ENCODE measurements at places on chromosomes 6 and 20. TPM values are rescaled to one million over a fixed set of nuclear protein-coding genes. Genes with fewer than 3 reads are reported as not detected.

The PTCRA gene
- total RNA-seq = not detected

The ECT2L gene
- total RNA-seq = not detected

DNA sequence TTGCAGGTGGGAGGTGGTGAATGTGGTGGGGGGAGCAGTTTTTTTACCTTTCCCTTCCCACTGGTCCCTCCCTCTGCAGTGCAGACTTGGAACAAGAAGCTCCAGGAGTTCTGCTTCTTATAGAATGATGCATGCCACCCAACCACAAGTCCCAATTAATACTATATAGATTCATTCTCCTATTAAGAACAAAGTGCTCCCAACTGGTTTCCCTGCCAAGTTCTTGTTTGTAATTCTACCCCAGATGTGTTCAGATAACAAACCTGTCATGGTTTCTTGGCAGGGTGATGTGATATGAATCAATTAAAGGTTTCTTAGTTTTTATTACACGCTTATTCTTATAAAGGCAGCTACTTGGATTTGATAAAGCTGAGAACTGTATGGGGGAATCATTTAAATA is 23.9 kb downstream of the HDDC2 start:
- H3K27me3 ChIP-seq = no peaks in the 10 kb centered on the region
- no peak overlapping the region for H3K4me3 ChIP-seq
- H3K36me3 ChIP-seq = peaks cover 20% of the 10 kb centered on the region
- no peak overlapping the region for H3K27ac ChIP-seq

GRCh38 chr6:80165143-80165542 is 58.7 kb downstream of the BCKDHB start:
- no peaks in the 10 kb centered on the region for H3K4me1 ChIP-seq
- no peaks in the 10 kb centered on the region for H3K27me3 ChIP-seq
- DNase-seq = no peak

GRCh38 chr6:34146801-34147592 is 1.1 kb upstream of the GRM4 start:
- peaks cover 45% of the 10 kb centered on the region for H3K4me1 ChIP-seq
- H3K4me3 ChIP-seq = no peak overlapping the region

The PBOV1 gene
- not detected for total RNA-seq

GRCh38 chr6:40482532-40482931 is 104.6 kb downstream of the LRFN2 start:
- H3K4me1 ChIP-seq = peaks cover 5% of the 10 kb centered on the region
- no peak overlapping the region for H3K27ac ChIP-seq
- no peaks in the 10 kb centered on the region for H3K36me3 ChIP-seq
- H3K4me3 ChIP-seq = no peak overlapping the region
- H3K27me3 ChIP-seq = peaks cover 2% of the 10 kb centered on the region
